DND-41 (cell line): ENCODE measurements at places on chromosomes 16 and 17.
A peak's percentile ranks its signal among the peaks of the same experiment; 100 is the strongest.

- peak overlapping the region; percentile 86 for H3K27ac ChIP-seq
- no peaks in the 10 kb centered on the region; the same call in 1 of the 2 replicates for H3K36me3 ChIP-seq
- H3K27me3 ChIP-seq, result no peaks in the 10 kb centered on the region
- H3K4me1 ChIP-seq, result peaks cover 49% of the 10 kb centered on the region
- peak; percentile 79 for DNase-seq
Measured at GRCh38 chr17:79923974-79924638, 84.9 kb upstream of the CBX4 start.

DNA sequence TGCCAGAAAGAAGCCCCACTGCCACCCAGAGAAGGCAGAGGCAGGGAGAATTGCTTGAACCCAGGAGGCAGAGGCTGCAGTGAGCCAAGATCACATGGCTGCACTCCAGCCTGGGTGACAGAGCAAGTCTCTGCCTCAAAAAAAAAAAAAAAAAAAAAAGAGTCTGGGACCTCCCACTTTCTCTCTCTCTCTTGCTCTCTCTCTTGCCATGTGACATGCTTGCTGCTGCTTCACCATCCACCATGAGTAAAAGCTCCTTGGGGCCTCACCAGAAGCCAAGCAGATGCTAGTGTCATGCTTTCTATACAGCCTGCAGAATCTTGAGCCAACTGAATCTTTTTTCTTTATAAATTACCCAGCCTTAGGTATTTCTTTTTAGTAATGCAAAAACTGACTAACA, 21.5 kb upstream of the SRSF1 start:
- no peak overlapping the region for H3K27ac ChIP-seq
- no peak overlapping the region for H3K4me3 ChIP-seq
- H3K36me3 ChIP-seq, result no peaks in the 10 kb centered on the region
- no peak for DNase-seq
- peaks cover 9% of the 10 kb centered on the region for H3K27me3 ChIP-seq

DNA sequence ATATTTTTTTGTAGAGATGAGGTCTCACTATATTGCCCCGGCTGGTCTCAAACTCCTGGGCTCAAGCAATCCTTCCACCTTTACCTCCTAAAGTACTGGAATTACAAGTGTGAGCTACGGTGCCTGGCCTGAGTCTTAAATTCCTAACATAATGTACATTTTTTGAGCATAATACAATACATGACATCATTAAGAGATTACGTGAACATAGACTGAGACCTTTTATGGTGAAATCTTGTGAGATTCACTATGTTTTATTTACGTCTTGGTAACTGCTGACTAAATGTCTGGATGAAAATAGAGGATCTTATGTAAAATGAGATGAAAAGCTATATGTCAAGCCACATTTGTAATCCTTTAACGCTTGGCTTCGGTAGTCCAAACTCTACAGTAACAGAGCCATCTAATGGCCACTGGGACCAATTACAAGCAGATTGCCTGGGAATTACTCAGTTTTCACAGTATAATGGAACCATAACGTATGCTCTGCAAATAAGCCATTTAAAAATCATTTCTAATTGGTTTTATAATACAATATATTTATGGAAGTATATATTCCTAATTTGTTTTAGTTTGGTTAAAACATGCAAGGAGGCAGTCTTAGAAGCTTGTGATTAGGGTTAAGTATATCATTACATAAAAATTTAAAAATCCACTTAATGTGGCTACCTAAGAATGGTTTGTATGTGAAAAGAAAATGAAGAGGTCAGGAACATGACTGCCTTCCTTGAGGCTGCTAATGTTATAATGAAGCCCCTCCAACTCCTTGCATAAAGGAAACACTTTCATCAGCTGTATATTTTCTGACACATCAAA, 8.1 kb upstream of the EFCAB13 start:
- no peaks in the 10 kb centered on the region for H3K4me1 ChIP-seq
- H3K27ac ChIP-seq, result no peak overlapping the region
- H3K36me3 ChIP-seq, result no peaks in the 10 kb centered on the region

DNA sequence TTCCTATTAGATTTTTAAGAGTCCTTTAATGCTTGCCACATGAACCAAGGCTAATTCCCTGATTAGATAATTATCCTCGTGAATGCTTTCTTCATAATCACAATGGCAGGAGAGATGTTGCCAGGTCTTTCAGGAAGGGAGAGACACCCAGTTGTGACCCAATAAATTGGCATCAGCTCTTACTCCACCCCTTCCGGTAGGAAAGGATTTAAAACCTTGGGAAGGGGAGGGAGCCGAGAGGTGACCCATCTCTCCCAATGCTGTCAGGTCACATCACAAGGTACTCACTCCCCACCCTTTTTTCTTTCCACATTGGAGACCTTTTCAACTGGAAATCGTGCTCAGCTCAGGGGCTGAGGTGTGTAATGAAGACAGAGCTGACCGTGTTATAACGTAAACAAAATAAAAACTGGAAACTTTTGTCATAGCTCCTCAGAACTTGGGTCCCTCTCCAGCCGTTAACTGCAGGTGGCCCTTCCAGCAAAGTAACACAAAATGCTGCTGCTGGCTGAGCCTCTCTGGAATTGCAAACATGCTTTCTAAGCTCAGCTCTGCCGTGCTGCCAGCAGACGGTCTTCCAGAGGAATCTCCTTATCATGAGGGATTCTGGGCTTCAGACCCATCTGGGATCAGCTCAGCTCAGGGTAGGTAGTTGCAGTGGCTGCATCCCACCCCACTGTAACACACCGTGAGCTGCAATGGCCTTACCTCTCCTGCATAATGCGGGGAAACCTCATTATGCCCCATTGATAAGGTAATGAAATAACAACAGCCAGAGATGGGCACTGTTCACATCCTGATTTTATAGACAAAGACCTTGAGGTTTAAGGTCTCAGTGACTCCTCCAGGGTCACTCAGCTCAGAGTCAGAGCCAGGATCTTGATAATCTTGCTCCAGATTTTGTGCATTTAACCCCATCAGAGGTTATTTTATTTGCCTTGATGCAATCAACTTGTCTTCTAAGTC, 15.6 kb downstream of the TMEM100 start:
- no peak overlapping the region for H3K4me3 ChIP-seq
- no peaks in the 10 kb centered on the region for H3K4me1 ChIP-seq
- no peak overlapping the region for H3K27ac ChIP-seq
- no peak for DNase-seq
- H3K36me3 ChIP-seq, result no peaks in the 10 kb centered on the region

DNA sequence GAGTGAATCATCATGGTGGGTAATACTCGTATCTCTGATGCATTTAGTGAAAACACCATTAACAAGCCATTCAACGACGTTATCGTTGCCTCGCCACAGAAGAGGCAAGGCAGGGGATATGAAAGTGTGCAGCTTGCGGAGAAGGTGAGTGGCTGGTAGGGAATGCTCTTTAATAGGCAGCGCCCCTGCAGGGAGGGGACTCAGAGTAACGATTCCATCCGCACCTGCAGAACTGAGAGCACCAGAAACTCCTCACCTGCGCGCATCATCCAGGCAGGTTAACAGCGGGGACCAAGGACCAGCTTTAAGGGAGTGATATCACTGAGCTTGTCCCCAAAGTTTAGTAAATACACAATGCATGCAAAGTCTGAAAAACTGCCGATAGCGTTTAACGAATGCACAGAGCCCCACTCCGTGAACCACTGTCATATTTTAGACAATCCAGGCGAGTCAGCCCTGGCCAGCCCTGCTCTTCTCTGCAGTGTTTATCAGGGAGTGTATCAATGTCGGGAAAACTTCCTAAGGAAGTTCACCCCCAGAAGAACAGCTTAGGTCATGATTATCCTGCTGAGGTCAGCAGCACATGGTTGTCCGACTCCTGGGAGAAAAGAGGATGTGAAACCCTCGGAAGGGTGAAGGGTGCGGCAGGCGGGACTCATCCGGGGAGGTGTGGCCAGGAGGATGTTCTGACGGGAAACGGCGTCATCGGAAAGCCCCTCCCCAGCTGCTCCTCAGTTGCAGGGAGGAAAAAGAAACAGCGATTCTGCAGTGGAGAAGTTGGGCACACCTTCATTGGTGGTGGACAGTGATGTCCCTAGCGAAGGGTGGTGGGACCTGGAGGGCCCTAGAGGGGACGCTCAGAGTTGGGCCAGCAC, 68.5 kb upstream of the DNAH17 start:
- no peaks in the 10 kb centered on the region for H3K4me1 ChIP-seq
- H3K4me3 ChIP-seq, result no peak overlapping the region
- H3K36me3 ChIP-seq, result no peaks in the 10 kb centered on the region
- H3K27me3 ChIP-seq, result peaks cover 12% of the 10 kb centered on the region

GRCh38 chr17:78839235-78839761, 1.3 kb downstream of the USP36 start:
- peaks cover 31% of the 10 kb centered on the region for H3K4me1 ChIP-seq
- H3K27ac ChIP-seq, result peak overlapping the region; percentile 19
- DNase-seq, result no peak
- no peaks in the 10 kb centered on the region for H3K27me3 ChIP-seq

- H3K27ac ChIP-seq, result peak overlapping the region; percentile 12; the same call in 1 of the 2 replicates
- H3K4me1 ChIP-seq, result peaks cover 37% of the 10 kb centered on the region
- DNase-seq, result no peak
Measured at GRCh38 chr17:78977997-78978973, 1.4 kb downstream of the LGALS3BP start.

DNA sequence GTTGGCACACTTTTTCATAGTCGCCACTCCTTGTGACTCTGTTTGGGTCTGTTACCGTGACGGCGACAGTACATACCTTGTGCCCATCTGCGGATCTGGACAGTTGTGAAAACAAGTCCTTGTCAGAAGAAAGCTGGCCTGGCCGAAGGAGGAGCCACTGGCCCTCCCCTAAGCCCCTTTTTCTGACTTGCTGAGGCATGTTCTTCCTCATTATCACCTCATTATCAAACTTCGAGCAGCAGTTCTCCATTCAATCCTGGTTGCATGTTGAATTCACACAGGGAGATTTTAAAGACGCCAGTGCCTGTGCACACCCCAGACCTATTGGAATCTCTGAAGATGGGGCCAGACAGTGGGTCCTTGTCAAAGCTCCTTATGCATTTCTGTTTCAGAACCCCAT, 61.1 kb downstream of the CYLD start:
- H3K36me3 ChIP-seq, result 0 out of 2 replicates have a peak, but pooled peaks cover 4% of the 10 kb centered on the region
- no peak for DNase-seq
- H3K27me3 ChIP-seq, result no peaks in the 10 kb centered on the region
- H3K27ac ChIP-seq, result no peak overlapping the region
- H3K4me3 ChIP-seq, result no peak overlapping the region

GRCh38 chr16:87236516-87237115, 80.6 kb downstream of the C16orf95 start:
- no peaks in the 10 kb centered on the region for H3K36me3 ChIP-seq
- H3K27ac ChIP-seq, result no peak overlapping the region
- no peak for DNase-seq
- H3K27me3 ChIP-seq, result peaks cover 4% of the 10 kb centered on the region
- no peaks in the 10 kb centered on the region for H3K4me1 ChIP-seq

DNA sequence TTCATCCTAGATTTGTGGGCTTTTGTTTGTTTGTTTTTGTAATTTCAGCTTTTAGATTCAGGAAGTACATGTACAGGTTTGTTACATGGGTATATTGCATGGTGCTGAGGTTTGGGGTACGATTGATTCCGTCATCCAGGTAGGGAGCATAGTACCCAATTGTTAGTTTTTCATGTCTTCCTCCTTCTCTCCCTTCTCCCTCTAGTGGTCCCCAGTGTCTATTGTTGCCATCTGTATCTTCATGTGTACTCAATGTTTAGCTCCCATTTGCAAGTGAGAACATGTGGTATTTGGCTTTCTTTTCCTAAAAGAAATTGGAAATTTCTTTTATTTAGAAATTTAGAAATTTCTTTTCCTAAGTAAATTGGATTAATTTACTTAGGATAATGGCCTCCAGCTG, 37.1 kb upstream of the BCAS3 start:
- H3K4me3 ChIP-seq, result no peak overlapping the region
- peaks cover 32% of the 10 kb centered on the region for H3K36me3 ChIP-seq
- H3K27ac ChIP-seq, result no peak overlapping the region
- no peak for DNase-seq

GRCh38 chr17:32746698-32747097, 130.2 kb downstream of the MYO1D start:
- no peaks in the 10 kb centered on the region for H3K36me3 ChIP-seq
- no peak for DNase-seq
- no peak overlapping the region for H3K4me3 ChIP-seq
- peaks cover 22% of the 10 kb centered on the region for H3K27me3 ChIP-seq

- no peak overlapping the region for H3K27ac ChIP-seq
- no peak overlapping the region for H3K4me3 ChIP-seq
- H3K4me1 ChIP-seq, result no peaks in the 10 kb centered on the region
- no peaks in the 10 kb centered on the region for H3K27me3 ChIP-seq
- no peaks in the 10 kb centered on the region for H3K36me3 ChIP-seq
Measured at GRCh38 chr16:5333991-5334390, 236.4 kb upstream of the EEF2KMT start.

DNA sequence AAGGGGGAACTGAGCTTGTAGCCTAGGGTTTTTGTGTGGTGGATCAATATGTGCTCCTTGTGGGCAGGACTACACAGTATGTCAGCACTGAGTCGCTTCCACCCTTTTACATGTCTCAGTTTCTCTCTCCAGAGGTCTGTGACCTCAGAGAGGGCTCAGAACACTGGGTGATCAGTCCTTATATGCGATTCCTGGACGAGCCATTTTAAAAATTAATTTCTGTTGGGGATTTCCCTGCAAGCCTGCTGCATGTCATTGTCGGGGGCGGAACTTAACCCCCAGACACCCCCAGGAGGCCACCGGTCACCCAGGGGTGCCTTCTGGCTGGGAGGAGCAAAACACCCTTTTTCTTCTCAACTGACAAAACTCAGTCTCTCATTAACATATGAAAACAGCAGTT, 14.1 kb downstream of the DHRS7B start:
- H3K4me1 ChIP-seq, result no peaks in the 10 kb centered on the region
- DNase-seq, result no peak
- H3K27ac ChIP-seq, result no peak overlapping the region

GRCh38 chr17:28159924-28160323, 117.4 kb downstream of the NLK start:
- H3K27ac ChIP-seq, result no peak overlapping the region
- no peak for DNase-seq
- no peaks in the 10 kb centered on the region for H3K4me1 ChIP-seq

DNA sequence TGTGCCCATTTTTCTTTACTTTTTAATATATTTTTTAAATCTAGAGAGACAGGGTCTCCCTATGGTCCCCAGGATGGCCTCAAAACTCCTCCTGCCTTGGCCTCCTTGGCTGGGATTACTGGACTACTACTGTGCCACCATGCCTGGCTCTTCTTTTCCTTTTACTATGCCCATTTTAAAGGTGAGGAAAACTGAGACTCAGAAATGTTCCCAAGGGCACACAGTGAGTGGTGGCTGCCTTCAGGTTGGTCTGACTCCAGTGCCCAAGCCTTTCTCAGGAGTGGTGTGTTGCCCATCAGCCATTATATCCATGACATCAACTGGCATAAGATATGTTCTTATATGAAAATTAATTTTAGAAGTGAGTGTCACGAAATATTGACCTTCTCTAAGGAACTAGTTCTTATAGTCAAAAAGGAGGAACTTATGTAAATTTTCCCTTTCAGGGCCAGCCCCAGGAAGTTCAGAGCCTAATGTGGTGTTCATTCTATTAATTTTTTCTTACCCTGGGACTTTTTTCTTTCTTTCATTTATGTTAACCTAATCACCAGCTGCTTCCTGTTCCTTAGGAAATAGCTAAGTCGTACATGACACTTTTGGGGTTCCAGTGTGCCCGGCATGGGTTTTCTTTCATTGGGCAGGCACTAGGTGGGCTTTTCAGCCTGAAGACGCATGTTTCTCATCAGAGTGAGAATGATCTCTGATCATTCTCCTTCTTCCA, 17.9 kb upstream of the SPN start:
- H3K27ac ChIP-seq, result no peak overlapping the region
- H3K4me3 ChIP-seq, result no peak overlapping the region
- DNase-seq, result no peak
- 0 out of 2 replicates have a peak, but pooled peaks cover 2% of the 10 kb centered on the region for H3K4me1 ChIP-seq

- peaks cover 64% of the 10 kb centered on the region for H3K4me1 ChIP-seq
- DNase-seq, result no peak
- peaks cover 13% of the 10 kb centered on the region for H3K36me3 ChIP-seq
- H3K4me3 ChIP-seq, result no peak overlapping the region
- no peaks in the 10 kb centered on the region for H3K27me3 ChIP-seq
Measured at GRCh38 chr17:38749223-38750043, 1.3 kb upstream of the PCGF2 start.
